A172 (cell line): ENCODE measurements at places on chromosomes 16 and 17.

GRCh38 chr17:80766290-80766855 is 221.7 kb downstream of the RPTOR start:
- DNase-seq = no peak

- DNase-seq = no peak
These were observed 75.6 kb downstream of the MGAT5B start for GRCh38 chr17:76943781-76944213.

DNA sequence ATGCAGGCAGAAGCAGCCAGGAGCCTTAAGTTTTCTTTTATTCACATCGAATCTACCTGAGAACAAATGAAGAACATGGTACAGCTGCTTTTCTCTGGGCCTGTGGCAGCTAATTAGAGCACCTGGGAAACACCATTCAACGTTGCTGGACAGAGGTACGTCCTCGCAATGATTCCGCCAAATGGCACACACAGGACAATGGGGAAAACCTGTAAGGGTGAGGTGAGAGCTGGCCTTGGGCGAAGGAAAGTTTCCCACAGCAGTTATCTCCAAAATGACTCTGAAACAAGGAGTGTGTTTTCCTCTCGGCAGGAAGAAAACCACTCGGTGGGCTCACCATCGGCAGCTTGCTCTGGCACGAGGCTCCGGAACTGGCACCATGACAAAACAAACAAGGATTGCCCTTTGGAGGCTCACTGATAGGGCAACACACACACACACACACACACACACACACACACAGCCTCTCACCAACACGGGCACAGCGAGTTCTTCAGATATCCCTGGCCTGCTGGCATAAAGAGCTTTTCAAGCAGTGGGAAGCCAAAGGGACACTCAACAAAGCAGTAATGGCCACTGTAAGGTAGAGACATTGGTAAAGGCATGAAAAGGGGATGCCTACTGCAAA is 73.7 kb downstream of the ZFHX3 start:
- no peak for DNase-seq

DNA sequence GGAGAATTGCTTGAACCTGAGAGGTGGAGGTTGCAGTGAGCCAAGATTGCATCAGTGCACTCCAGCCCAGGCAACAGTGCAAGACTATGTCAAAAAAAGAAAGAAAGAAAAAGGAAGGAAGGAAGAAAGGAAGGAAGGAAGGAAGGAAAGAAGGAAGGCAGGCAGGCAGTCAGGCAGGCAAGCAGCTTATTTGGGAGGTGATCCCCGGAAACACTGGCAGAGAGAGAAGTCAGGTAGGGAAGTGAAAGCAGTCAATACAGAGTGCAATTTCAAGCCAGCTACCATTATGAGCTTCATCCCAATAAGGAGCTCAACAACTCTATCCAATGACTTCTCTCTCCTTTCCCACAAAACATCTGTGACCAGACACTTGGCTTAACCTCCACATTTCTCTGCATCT is 83.0 kb upstream of the TBC1D3K start:
- DNase-seq = no peak

DNA sequence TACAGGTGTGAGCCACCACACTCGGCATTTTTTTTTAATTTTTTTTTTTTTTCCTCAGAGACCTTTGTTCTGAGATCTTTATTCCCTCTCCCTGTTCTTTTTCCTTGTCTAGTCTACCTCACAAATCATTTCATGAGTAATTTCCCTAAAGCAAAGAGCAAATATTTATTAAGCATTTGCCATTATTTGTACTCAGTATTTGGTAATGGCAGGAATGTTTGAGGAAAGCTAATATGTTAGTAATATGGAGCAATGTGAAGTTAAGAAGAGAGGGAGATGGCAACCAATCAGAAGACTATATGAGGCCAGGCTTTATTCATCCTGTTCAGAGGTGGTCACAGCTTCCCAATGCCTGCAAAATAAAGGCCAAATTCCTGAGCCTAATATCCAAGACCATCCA is 13.3 kb downstream of the CENPV start:
- DNase-seq = no peak

GRCh38 chr17:30326809-30327208 is 7.0 kb downstream of the TMIGD1 start:
- DNase-seq = no peak

- no peak for DNase-seq
These were observed 1.5 kb upstream of the SYCE1L start for GRCh38 chr16:77197747-77198146.

GRCh38 chr16:70730944-70731343 is 45.1 kb upstream of the MTSS2 start:
- DNase-seq = no peak

DNA sequence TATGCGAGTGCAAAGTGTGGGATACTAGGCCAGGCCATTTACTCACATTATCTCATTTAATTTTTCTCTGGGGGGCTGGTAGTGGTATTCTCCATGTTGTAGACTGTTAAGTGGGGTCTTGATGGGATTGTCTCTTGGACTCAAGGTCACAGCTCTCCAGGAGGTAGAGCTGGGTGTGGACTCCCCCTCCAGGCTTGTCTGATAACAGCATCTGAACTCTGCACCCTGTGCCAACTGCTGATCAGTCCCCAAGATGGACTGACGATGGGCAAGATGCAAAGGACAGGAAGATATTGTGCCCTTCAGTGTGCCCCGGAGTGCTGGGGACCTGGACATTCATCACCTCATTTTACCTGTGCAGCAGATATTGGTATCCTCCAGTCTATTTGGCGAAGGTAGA is 147.8 kb downstream of the MSI2 start:
- DNase-seq = no peak

DNA sequence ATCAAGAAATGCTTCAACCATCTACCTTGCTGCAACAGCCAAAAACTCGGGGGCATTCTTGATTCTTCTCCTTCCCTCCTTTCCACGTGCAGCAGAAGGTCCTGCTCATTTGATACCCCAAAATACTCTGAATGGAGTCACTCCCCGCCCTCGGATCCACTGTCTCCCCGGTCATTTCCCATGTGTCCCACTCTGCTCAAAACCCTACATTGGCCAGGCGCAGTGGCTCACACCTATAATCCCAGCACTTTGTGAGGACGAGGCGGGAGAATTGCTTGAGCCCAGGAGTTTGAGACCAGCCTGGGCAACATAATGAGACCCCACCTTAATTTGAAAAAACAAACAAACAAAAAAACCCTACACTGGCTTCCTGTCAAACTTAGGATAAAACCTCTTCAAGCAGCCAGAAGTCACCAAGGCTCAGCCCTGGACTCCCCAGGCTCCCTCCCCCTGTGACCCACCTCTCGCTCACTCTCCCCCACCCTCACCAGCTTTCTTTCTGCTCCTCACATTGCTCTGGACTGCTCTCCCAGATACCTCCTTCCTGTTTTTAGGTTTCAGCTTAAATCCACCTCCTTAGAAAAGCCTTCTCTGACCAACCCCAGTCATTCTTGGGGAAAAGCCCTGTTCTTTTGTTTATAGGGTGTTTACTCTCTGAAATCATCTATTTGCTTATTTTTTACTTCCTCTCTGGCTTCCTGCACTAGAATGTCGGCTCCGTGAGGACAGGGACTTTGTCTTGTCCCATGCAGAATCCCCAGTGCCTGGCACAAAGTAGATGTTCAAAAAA is 2.8 kb downstream of the SLC13A2 start:
- DNase-seq = no peak

GRCh38 chr16:2188395-2188794 is 8.0 kb downstream of the CASKIN1 start:
- no peak for DNase-seq

DNA sequence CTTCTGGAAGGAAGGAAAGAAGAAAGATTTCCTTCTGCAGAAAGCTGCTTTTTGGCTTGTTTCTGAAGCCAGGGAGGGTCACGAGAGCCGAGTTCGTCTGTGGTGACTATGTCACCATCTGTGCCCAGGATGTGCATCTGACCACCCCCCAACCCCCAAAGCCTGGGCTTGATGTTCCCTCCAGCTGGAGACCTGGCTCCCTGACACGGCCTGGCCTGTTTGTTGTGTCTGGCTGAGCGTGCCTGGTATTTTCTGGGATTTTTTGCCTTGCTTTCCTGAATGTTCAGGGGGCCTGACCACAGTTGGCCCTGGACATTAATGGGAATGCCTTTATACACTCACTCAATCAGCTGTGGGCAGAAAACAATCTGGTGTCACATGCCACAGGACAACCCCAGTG is 38.9 kb downstream of the LGALS9 start:
- no peak for DNase-seq

GRCh38 chr16:46612121-46612520 is 9.1 kb downstream of the SHCBP1 start:
- no peak for DNase-seq

DNA sequence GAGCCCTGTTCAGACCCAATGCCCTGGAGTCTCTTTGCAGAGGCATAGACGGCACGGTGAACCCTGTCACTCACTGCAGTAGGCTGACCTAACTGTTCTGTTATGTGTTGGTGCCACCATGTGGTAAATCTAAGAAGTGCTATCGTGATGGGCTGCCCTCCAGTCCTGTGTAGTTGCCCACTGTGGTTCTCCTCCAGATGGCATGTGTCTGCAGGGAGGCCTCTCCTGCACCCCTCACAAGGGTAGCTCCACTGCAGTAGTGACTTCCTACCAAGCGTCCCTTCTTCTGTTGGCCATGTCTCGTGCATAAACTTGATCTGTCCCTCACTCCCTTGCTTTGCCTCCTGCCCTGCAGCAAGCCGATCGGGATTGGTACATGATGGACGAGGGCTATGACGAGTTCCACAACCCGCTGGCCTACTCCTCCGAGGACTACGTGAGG is 5.8 kb downstream of the DHX38 start:
- DNase-seq = peak; percentile 45

DNA sequence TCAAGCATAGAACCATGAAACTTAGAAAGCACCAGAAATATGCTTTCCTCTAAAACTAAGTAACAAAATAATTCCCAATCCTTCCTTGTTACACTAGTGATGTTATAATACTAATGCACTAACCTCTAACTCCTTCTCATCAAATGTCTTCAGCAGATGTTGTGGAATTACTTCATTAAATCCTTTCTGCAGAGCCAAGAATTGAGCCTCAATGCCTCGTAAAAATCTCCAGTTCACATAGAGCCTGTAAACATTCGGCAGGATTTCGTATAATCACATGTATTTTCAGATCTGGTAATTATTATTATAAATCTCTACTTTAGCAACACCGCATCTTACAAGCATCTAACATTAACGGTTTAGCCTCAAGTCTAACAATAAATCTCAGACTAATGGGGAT is 44.7 kb downstream of the CEP95 start:
- no peak for DNase-seq
